COR-L47 (cell line): ENCODE measurements at places on chromosomes 16 and 17.

GRCh38 chr17:73121506-73121905 is 29.0 kb upstream of the SLC39A11 start:
- DNase-seq: no peak

GRCh38 chr17:9811086-9811485 is 10.8 kb downstream of the GSG1L2 start:
- no peak for DNase-seq

GRCh38 chr16:68754084-68754792 is 17.1 kb downstream of the CDH1 start:
- DNase-seq: no peak

DNA sequence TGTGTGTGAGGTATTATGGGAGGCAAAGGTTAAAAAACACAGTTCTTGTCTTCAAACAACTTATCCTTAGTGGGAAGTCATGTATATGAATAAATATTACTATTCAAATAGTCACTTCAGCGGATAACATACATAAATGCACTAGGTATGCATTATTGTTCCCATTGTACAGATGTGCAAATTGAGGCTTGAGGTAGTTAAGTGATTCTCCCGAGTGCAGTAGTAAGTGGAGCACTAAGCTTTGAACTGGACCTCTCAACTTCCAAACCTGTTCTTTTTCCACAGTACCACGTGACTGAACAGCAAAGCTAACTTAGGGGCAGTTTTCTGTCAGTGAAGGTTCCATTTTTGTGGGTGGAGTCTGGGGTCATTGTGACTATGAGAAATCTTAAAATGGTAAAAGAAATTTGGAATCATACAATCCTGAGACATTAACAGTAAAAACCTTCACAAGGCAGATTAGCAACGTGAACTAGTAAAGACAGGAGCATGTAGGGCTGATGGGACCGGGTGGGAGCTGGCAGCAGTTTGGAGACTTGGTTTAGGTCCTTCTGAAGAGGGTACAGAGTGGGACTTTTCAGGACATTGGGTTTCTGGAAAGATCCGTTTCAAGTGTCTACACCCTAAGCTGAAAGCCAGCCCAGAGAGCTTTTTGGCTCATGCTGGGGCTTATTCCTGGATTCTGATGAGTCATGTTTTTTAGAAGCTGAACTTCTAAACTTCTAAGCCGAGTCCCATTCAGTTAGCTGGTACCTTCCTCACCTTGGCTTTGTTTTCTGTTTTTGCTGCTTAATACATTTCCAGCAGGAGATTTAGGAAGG is 204.9 kb downstream of the PRKCA start:
- no peak for DNase-seq

DNA sequence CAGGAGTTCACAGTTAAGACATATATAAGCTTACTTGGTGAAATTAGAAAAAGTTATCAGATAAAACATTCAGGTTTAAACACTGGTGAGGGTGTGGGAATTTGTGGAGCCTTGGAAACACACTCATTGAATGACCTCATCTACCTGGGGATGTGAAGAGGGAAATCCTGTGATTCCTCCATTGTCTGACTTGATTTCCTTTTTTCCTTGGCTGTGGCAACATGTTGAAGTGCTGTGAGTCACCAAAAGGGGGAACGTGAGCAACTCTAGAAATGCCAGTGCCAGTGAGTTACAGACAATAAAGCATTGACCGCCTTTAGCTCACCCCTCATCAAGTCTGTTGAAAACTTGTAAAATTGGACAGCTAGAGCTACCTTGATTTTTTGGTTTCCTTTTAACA is 1.8 kb downstream of the HMOX2 start:
- DNase-seq: no peak

GRCh38 chr17:50899005-50899460 is 32.9 kb upstream of the TOB1 start:
- no peak for DNase-seq

DNA sequence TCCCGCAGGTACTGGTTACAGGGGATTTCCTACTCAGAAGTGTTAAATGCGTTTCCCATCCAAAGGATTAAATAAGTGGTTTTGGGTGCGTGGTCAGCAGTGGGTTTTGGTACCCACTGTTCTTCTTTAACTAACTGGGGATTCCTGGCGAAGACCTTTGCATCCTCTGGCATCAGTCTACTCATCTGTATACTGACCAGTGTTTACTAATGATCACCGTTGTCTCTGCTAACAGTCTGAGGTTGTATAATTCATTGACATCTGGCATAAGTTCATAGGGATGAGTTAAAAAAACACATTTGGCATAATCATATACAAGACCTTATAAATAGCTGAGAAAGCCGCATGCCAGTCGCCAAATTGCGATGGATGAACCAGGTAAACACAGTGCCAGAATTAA is 339.1 kb downstream of the PMP22 start:
- DNase-seq: no peak

- DNase-seq: no peak
These were observed 24.0 kb downstream of the TAT start for GRCh38 chr16:71552698-71553503.

- no peak for DNase-seq
These were observed 76.3 kb upstream of the TBC1D3K start for GRCh38 chr17:37847811-37848331.

DNA sequence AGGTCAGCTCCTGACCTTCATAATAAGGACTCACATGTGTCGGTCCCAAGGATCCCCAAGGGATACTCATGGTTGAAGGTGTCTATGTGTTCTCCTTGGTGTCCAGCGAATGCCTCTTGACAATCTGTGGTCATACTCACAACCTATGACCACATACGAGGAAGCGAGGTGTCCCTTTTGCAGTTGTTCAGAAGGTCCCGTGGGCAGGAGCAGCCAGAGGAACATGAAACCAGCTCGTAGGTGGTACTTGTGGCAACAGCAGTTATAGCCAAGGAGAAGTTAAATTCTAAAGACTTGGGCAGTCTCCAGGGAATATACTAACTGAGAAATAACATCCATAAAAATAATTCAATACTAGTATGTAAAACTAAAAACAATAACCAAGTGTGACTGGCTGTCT is 685.3 kb downstream of the WWOX start:
- no peak for DNase-seq

- no peak for DNase-seq
These were observed 138.7 kb downstream of the SALL1 start for GRCh38 chr16:51012396-51012795.

- DNase-seq: peak; percentile 16
These were observed 25.6 kb downstream of the ABCC3 start for GRCh38 chr17:50660042-50660886.

- DNase-seq: no peak
These were observed 19.1 kb downstream of the CUEDC1 start for GRCh38 chr17:57935833-57936807.

DNA sequence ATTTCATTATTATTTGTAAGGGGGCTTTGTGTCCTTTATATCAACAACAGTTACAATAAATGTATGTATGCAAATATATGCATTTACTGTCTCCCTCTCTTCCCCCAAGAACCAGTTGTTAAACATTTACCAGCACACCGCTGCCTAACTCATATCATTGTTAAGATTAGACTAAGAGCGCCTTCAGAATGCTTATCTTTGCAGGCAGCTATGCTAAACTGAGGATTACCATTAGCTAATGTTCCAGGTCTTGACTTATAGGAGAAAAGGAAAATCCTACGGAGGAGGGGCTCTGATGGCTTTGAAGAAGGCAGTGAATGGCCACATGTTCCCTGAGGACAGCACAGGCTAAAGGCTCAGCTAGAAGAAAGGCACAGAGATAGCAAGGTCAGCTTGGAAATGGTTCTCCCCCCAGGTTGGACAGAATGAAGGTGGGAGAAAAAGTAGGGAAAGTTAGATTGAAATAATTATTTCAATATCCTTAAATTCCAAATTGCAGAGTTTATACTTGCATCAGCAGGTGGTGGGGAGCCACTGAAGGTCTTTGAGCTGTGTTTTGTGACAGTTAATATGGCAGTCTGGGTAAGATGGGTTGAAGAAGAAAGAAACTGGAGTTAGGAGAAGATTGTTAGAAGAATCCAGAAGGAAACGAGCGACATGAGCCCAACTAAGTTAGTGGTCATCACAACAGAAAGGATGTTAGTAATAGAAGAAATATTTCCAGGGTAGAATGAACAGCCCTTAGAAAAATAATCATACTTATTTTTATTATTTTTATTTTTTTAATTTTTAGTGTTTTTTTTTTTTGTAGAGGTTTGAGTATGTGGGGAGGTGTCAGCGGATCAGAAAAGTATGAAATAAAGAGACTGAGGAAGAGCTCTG is 87.0 kb upstream of the MAF start:
- no peak for DNase-seq

GRCh38 chr17:51736356-51736755 is 422.2 kb downstream of the CA10 start:
- no peak for DNase-seq

- no peak for DNase-seq
These were observed 74.7 kb downstream of the CHD9 start for GRCh38 chr16:53129281-53130158.

DNA sequence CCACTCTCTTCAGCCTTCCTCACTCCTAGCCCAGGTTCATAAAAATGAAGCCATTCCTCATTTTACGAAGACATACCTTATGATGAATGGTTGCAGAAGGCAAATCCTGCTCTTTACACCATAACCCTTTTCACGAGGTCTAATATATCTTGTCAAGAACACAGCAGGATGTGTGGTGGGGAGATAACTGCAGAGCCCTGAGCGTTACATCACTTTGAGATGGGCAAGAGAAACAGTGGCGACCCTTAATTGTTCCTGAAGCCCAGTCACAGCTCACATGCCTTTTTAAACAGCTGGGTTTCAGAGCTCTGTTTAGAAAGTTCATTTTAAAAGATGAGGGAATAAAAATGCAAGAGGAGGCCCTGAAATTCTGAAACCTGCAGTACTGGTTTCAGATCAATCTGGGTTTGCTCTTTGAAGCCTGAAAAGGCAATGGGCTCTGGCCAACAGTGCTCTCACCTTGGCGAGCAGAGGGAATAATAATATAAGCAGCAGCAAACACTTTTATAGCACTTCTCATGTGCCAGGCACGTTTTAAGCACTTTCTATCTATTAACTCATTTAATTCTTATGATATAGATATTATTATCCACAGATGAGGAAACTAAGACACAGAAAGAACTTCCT is 2.9 kb downstream of the FAM117A start:
- DNase-seq: no peak

DNA sequence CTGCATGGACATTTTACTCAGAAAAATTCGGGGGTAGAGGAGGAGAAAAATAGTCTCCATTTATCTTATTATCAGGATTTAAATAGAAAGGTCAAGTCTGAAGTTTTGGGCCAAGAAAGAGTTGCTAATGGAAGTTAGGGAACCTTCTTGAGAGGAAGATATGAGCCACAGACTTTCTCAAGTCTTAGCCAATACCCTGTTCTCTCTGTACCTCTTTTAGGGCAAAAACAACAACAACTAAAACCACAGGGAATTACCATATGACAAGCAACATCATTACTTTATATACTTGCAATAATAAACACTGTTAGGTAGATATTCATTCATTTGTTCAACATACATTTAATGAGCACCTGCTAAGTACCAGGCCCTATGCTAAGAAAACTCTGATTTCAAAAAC is 282.2 kb upstream of the CDH5 start:
- no peak for DNase-seq

DNA sequence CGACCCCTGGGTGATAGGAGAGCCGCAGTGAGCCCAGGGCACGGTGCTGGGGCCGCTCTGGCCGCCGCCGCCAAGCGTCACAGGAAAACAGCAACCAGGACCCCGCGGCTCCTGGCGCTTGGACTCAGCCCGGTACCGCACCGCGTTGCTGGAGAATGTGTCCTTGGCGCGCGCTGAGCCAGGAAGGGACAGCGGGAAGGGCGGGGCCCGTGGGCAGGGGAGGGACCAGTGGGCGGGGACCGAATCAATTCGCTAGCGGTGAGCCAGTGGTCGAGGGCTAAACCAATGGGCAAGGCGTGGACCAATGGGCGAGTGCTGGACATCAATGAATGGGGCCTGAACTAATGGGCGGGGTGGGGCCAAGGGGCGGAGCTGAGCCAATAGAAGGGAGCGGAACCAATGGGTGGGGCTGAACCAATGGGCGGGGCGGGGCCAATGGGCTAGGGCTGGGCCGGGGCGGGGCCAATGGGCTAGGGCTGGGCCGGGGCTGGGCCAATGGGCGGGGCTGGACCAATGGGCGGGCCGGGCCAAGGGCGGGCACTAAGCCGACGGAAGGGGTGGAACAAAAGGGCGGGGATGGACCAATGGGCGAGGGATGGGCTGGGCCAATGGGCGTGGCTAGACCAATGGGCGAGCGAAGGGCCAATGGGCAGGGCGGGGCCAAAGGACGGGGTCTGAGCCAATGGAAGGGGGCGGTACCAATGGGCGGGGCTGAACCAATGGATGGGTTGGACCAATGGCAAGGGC is 6.3 kb upstream of the FLYWCH1 start:
- DNase-seq: peak; percentile 99

DNA sequence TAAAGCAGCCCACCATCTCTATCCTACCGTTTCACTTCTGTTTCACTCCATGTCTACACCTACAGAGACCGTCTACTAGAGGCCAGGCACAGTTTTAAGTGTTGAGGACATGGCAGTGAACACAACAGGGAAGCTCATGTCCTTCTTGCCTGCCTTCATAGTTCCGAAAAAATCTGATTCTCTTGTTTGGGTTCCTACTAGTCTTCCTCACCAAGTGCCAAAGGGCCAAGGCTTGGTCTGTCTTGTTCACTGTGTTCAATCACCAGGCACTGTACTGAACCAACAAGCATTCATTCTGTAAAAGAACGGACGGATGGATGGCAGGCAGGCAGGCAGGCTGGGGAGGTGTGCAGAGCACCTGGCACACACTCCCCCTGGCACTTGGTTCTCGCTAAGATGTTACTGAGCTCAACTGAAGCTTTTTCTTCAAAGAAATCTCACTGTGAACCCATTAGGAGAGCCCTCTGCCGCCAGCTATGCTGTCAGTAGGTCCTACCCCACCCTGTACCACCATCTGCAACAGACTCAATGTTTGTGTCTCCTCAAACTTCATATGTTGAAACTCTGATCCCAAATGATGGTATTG is 2.5 kb downstream of the DEXI start:
- no peak for DNase-seq

DNA sequence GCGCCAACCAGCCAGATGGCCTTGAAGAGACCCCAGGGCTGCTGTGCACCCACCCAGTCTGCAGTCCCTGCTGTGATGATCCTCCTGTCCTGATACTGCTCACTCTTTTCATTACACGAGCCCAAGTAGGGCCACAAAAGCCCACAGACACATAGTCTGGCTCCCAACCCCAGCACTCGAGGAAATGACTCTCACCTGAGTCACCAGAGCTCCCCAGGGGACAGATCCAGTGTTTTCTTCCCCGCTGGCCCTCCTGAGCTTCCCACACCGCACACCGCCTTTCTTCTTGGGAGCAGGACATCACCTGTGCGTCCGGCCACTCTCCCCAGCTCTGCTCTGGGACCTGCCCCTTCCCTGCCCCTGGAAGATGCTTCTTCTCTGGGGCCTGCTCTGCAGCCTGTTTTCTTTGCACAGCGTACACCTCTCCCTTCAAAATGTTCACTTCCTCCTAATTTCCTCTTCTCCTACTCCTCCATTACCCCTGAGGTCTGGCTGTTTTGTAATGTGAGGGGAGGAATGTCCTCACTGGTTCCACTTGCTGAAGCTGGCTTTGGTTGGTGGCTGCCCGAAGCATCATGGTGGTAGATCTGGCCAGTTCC is 2.0 kb upstream of the SCN4A start:
- DNase-seq: no peak
